ENCODE measurements at places on chromosomes 2 and 18.
A peak's percentile ranks its signal among the peaks of the same experiment; 100 is the strongest.

DNA sequence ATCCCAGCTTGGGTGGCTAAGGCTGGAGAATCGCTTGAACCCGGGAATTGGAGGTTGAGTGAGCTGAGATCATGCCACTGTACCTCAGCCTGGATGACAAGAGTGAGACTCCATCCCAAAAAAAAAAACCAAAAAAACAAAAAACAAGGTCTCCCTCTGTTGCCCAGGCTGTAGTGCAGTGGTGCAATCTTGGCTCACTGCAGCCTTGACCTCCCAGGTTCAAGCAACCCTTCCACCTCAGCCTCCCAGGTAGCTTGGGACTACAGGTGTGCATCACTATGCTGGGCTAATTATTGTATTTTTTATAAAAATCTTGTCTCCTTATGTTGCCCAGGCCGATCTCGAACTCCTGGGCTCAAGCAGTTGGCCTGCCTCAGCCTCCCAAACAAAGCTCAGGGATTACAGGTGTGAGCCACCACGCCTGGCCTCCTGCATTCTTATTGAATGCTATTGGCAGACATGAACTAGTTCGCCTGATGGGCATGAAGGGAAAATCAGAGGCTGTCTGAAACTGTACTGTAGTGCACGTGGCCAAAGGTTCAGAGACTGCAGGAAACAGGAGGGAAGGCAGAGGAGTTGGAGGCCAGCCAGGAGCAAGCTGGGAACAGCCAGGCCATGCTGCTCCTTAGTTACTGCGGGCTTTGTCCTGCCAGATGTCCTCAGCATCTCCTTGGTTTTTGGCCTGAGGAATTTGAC is 16.0 kb upstream of the ASXL2 start:
- DNase-seq, result no peak

GRCh38 chr18:26536664-26537063 is 11.7 kb downstream of the KCTD1 start:
- no peak for DNase-seq

DNA sequence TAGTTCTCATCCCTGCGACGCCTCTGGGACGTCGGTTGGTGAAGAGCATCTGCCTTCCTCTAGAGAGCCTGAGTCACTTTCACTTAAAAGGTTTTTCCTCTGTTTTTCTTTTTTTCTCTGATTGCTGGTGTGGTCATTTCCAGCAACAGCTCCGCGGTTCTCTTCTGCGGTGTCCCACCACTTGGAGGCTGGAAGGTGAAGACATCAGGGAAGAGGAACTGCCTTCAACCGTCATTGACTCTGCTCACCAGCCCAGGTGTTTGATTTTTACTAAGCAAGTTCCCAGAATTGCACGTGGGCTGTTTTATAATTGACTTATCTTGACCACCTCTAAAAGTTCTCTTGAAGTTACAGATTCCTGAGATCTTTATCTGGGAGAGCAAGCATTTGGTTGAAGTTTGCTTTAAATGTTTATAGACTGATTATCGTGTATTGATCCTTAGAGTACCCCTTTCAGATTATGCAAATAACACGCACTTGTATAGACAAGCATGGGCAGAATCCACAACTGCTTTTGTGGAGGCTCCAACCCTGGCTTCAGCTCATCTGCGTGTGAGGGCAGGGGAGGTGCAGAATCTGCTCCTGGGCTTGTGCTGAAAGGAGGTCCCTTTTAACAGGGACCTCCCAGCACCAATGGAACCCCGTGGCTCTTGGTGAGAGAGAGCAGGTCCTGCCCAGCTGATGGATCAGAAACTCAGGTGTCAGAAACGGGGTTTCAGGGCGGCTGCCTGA is 3.5 kb downstream of the CTDP1 start:
- DNase-seq, result no peak

DNA sequence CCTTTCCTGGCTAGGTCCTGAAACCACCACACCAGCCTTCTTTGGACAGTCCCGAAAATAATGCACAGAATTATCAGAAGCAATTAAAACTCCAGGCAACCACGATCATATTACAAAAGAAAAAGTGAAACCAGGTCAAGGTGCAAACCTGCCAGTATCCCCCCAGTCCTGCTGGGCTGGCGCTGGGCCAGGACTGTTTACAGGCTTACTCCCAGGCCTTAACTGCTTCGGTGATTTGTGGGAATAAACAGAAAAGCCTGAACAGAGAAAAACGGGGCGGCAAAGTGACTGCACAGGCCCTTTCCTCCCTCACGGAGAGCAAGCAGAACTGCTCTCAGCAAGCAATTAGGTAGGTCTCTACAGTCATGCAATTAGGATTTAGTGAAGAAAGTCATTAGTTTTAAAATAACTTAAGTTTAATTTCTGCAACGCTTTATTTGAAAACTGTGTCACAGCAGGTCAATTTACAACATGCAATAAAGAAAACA is 1.3 kb downstream of the HDAC4 start:
- peak; percentile 50 for DNase-seq

- no peak for DNase-seq
Measured at GRCh38 chr2:135743860-135744259, 2.2 kb downstream of the UBXN4 start.

DNA sequence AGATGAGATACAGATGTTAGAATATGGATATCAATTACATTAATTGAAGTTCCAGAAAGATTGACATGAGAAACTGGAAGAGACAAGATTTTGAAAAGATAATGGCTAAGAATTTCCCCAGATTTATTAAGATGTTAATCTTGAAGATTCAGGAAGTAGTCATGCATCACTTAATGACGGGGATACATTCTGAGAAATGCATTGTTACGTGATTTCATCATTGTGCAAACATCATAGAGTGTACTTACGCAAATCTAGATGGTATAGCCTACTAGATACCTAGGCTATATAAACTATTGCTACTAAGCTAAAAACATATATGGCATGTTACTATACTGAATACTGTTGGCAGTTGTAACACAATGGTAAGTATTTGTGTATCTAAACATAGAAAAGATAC is 6.8 kb upstream of the CHMP3 start:
- no peak for DNase-seq

GRCh38 chr18:57631697-57632096 is 10.1 kb upstream of the NARS1 start:
- DNase-seq, result no peak

- no peak for DNase-seq
Measured at GRCh38 chr2:179348906-179349305, 84.3 kb upstream of the SESTD1 start.

DNA sequence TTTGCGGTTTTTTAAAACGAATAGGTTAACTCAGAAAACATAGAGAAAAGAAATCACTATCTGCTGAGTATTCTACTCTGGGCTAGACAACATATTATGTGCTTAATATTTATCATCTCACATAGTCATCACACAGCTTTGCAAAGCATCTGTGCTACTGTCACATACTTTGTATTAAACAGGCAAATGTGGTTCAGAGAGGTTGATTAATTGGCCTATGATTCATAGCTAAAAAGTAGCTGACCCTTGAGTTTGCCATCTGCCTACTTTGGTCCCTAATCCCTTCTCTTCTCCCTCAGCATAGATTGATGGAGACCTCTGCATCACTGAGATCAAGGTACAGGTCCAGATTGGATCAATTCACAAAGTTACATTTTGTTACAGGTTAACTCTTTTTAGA is 21.4 kb downstream of the ANKRD30B start:
- no peak for DNase-seq

- DNase-seq, result no peak
Measured at GRCh38 chr2:172664766-172665165, 70.9 kb upstream of the RAPGEF4 start.

DNA sequence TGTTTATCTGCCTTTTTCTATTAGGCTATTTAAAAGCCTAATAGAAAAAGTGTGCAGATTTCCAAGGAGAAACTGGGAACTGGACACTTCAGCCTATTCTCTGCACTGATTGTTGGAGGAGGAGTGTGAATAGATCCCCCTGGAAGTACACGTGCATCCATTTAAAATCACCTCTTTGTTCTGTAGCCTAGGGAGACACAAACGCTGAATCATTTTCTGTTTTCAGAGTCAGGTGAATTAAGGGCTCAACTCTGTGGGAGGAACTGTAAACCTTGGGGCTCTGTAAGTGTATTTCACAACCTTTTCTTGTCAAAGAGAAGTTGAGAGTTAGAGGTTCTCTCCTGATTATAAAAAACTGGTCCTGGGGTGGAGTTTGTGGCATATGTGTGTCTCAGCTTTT is 159.7 kb downstream of the SPAG16 start:
- no peak for DNase-seq

- DNase-seq, result no peak
Measured at GRCh38 chr2:133452146-133452545, 116.1 kb downstream of the NCKAP5 start.

GRCh38 chr2:12767996-12768624 is 51.4 kb downstream of the TRIB2 start:
- DNase-seq, result no peak

DNA sequence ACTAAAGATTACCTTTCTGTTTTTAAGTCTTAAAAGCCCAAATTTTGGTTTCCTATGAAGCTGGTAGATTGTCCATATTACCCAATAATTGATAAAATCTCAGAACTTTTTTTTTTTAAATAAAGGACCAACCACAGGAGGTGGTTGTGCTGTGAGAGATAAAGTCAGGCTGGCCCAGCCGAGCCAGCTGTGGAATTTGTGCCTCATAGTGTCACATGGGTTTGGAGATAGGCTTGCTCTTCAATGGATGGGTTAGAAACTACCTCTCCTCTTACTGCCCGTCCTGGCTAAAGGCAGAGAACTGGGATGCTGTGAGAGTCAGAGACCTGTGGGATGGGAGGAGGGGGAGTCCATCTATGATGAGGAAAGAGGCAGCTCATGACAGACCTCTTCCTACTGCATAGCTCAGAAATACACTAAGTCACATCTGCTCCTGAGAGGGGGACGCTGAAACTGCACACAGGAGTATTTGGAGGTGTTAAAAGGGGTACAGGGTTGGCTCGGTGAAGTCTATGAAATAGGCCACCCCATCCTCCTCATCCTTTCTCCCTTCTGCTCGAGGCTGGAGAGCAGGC is 99.7 kb upstream of the MGAT4A start:
- no peak for DNase-seq

DNA sequence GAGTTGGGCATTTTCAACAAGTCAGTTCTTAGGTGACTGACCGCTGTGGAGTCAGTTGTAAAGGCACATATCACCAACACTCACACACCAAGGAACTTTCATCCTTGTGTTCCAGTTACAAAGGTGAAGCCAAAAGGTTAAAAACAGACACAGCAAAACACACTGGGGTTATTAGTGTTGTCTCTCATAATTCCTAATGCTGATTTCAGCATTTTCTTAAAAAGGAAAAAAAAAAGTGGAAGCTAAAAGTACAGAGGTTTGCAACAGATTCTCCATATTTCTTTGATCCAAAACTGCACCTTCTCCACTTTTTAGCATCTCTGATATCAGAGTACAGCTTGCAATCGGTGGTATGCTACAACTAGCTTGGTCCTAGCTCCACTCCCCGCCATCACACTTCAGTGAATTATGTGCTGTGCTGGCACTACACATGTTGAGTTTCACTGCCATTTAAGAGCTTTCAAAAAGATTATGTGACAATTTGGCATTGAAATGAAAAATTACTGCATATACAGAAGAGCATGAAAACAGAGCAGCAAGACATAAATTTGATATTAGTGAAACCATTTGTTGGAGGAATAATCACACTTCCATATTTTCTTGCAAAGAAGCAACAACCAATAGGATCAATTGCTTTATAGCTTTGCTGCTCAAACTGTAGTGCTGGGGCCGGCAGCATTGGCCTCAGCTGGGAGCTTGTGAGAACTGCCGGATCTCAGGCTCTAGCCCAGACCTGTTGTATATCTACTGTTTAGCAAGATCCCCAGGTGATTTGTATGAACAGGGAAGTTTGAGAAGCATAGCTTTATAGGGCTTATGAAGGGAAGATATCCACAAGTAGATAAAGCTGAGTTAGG is 62.3 kb upstream of the DAPL1 start:
- no peak for DNase-seq

DNA sequence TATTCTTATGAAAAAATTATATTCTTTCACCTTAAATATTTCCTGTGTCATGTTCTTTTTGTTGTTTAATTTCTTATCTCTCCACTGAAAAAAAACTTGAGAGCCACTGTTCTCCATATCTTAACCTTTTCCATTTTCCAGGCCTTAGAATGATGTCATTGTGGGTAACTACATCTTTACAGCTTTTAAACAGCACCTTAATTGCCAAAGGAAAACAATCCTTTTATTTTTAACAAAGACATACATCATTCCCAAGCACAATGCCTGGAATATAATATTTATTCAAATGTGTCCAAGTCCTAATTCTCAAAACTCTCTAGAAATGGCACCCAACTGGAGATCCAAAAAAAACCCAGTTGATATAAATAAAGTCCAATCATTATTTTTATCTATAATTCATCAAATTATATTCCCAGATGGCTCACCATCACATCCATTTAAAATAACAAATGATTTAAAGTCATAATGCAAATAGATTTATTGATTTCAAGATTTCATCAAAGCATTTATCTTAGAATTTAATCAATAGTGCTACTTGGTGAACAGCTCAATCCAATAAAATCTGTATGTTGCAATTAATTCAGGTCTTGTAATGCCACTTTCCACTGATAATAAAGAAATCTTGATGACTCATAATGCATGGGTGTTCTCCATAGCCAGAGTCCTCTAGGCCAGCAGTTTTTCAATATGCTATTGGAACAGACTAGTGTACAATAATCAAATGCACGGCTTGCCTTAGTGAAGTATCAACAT is 107.1 kb upstream of the MAPRE2 start:
- DNase-seq, result no peak

GRCh38 chr2:48874282-48874681 is 118.8 kb upstream of the LHCGR start:
- no peak for DNase-seq

DNA sequence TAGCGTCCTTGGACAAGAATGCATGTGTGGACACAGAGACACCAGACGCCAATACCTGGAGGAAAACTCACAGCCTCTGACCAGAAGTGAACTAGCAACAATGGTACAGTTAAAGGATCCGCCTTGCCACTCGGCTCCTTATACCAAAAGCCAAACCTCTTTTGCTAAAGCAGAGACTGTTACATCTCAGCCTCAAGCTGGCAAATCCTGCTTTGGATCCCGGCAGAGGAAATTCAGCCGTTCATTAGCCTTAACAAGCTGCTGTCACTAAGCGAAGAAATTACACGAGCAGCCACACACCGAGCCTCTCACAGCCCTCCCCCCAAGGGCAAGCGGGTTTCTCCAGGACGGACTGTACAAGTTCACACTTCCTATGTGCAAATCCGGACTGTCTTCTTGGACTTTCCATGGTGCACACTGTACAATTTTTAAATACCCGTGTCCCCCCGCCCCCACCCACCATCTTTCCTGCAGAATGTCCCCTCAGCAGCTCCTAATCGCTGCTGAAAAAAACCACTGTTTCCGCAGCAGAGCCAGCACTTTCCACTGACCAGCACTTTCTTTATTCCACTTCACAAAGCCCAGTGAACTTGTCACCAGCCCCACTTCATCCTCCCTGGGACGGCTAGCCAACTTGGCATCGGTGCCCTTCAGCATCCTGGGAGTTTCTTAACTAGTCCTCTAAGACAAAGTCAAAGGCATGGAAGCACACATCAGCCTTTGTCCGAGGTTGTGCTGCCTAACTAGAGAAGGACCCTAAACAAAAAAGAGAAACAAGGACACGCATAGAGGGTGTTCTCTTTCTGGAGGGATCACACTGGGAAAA is 1.5 kb downstream of the KLF7 start:
- DNase-seq, result peak; percentile 32

Data from CD4-positive, alpha-beta T cell treated with Interleukin-4 for 4 hours (primary cell).